ENCODE measurements at places on chromosomes 3 and 15. TPM values are rescaled to one million over a fixed set of nuclear protein-coding genes. Genes with fewer than 3 reads are reported as not detected.

Gene CCDC39
- total RNA-seq, result under 0.01 TPM

Gene FSIP1
- 0.51 TPM for total RNA-seq

Gene PCSK6
- total RNA-seq, result 42.7 TPM

Gene FBXL22
- total RNA-seq, result 0.13 TPM

Gene GCNT3
- total RNA-seq, result not detected

Gene TIMP4
- total RNA-seq, result 0.51 TPM

Gene ATP8B4
- total RNA-seq, result 2.0 TPM

Gene CORO2B
- 2.9 TPM for total RNA-seq

Gene FAM174B
- total RNA-seq, result 87.6 TPM

Gene LIPH
- 0.13 TPM for total RNA-seq

Gene SCN11A
- total RNA-seq, result 0.13 TPM

Gene MFN1
- total RNA-seq, result 35.9 TPM

Gene CPLX3
- not detected for total RNA-seq

Gene ADAMTS9
- 38.2 TPM for total RNA-seq

Gene MUSTN1
- 0.25 TPM for total RNA-seq

Gene LRRN1
- total RNA-seq, result not detected

Gene THPO
- under 0.01 TPM for total RNA-seq

Gene STX19
- not detected for total RNA-seq

Gene TLR9
- not detected for total RNA-seq

Gene C3orf85
- not detected for total RNA-seq

Gene JMJD7
- total RNA-seq, result 2.4 TPM

Gene STRIT1
- total RNA-seq, result not detected

Gene MUC20
- under 0.01 TPM for total RNA-seq

Gene RASL12
- total RNA-seq, result not detected

Gene ADAMTSL3
- total RNA-seq, result 22.2 TPM

Gene ASB14
- total RNA-seq, result not detected

Gene BNC1
- 1.0 TPM for total RNA-seq

Gene CD86
- total RNA-seq, result not detected

Gene RSRC1
- 23.0 TPM for total RNA-seq

Gene SERINC4
- total RNA-seq, result not detected

Gene OR4F6
- not detected for total RNA-seq

Gene GP9
- total RNA-seq, result not detected

Gene PLAAT1
- total RNA-seq, result 0.89 TPM

Gene CCR1
- total RNA-seq, result not detected

Gene SST
- not detected for total RNA-seq

Gene ANKRD63
- total RNA-seq, result not detected

Gene SMAD6
- 7.5 TPM for total RNA-seq

Gene DAZL
- total RNA-seq, result not detected

Gene DLEC1
- under 0.01 TPM for total RNA-seq

All from dermis microvascular lymphatic vessel endothelial cell (primary cell).